ENCODE measurements at places on chromosomes 12 and 14. TPM values are rescaled to one million over a fixed set of nuclear protein-coding genes. Genes with fewer than 3 reads are reported as not detected.

DNA sequence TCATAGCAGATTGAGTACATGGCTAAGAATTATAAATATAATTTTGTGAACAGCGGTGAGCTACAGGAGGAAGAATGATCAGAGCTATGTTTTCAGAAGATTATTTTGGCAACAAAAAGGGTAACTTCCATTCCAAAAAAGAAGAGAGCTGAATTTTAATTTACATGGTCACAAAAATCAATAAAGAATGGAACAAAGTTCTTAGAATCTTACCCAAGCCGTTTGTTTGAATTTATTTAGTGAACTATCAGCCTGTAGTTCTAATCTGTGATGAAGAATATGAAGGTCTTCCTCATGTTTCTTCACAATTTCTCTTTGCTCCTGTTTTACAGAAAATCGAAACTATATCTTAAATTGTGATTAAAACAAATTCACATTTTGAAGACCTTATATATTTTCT lies 54.4 kb upstream of the C12orf50 start:
- DNase-seq, result no peak

- DNase-seq, result no peak
Observed at GRCh38 chr12:131116468-131117117, 162.9 kb downstream of the ADGRD1 start.

- no peak for DNase-seq
Observed at GRCh38 chr12:115813256-115813655, 464.2 kb downstream of the MED13L start.

The SAMD4A gene
- total RNA-seq, result 10.8 TPM

The NINJ2 gene
- total RNA-seq, result 3.0 TPM

DNA sequence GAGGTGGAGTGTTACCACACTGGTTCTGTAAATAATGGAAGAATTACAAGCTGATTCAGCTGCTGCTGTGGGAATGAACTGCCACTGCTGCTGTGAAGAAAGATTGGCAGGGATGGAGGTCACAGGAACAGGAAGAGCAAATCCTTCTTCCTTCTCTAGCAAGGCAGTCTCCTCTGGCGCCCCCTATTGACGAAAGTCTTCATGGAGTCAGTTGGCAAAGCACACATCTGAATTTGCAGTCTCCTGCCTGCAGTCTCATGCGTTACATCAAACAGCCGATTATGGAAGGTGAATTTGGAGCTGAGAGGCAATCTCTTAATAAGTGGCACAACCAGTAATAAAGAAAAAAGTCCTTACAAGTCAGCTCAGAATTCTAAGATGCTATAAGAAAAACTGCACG lies 106.0 kb upstream of the TMTC1 start:
- peak; percentile 37 for DNase-seq

DNA sequence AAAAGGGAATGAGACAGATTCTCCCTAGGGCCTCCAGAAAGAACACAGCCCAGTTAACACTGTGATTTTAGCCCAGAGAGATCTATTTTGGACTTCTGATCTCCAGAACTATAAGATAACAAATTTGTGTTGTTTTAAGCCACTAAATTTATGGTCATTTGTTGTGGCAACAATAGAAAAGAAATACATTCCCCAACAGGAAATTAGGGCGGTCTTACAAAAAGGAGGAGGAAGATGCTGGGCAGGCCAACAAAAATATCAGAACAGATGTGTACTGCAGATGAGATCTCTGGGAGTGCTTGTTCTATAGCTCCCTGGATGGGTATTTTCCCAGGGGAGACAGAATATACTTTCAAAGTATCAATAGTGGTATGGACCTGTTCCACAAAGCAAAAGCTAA lies 32.0 kb upstream of the SOCS2 start:
- no peak for DNase-seq

The TMEM63C gene
- 1.6 TPM for total RNA-seq

- DNase-seq, result no peak
Observed at GRCh38 chr12:118190266-118190665, 54.3 kb downstream of the PEBP1 start.

The FNTB gene
- 22.4 TPM for total RNA-seq

- DNase-seq, result no peak
Observed at GRCh38 chr12:79887890-79888289, 47.0 kb downstream of the PPP1R12A start.

DNA sequence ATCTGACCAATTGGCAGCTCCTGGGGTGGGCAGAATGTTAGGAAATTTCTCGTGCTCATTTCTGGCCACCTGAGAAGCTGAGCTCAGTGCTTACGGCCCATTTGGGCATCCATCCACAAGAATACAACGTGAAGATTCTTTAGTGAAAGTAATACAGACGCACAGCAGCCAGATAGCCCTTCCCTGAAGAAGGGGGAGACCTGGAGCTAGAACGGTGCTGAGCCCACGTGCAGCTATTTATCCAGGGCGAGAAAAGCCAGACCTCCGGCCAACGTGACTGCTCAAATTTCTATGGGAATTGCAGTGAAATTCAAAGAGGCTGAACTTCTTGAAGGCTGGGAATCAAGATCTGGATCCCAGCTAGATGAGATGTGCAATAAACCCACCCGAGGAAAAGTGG lies 20.7 kb downstream of the NID2 start:
- DNase-seq, result no peak

- DNase-seq, result no peak
Observed at GRCh38 chr12:116319898-116320621, 42.6 kb upstream of the MED13L start.

The SLC17A8 gene
- total RNA-seq, result 1.2 TPM

DNA sequence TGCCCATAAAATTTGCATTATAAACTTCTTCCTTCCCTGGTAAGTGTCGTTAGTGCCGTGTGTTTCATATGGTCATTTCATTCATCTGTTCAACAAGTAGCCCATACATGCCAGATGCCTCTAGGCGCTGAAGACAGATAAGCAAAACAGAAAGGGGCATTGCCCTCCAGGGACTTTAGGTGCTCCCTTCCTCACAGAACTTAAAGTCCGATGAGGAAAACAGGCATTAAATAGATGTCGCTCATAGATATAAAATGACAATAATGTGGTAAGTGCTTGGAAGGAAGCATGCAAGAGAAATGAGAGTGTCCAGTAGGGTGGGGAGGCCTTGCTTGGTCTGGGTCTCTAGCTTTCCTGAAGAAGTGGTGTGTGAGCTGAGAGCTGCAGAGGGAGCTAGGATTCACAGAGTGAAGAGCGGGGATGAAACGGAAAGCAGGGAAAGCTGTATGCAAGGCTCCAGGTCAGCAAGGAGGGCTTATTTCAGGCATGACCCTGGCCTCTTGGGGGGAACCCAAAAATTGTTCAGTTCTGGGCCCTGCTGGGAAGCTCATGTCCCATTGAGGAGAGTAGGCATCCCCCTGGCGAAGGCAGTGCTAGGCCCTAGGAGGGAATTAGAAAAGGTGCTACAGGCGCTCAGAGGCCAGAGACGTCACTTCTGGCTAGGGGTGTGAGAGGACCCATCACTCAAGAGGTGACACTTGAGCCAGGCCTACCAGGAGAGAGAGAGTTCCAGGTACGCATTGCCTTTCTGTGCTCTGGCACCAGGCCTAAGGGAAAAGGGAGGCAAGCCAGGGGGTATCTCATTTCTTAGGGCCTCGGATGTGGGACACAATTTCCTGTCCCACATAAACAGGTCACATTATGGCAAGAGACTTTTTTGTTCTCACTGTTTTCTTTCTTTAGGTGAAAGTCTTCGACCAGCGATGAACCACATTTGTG lies 11.9 kb downstream of the UBE3B start:
- no peak for DNase-seq

- no peak for DNase-seq
Observed at GRCh38 chr12:83128540-83128939, 441.8 kb downstream of the TMTC2 start.

DNA sequence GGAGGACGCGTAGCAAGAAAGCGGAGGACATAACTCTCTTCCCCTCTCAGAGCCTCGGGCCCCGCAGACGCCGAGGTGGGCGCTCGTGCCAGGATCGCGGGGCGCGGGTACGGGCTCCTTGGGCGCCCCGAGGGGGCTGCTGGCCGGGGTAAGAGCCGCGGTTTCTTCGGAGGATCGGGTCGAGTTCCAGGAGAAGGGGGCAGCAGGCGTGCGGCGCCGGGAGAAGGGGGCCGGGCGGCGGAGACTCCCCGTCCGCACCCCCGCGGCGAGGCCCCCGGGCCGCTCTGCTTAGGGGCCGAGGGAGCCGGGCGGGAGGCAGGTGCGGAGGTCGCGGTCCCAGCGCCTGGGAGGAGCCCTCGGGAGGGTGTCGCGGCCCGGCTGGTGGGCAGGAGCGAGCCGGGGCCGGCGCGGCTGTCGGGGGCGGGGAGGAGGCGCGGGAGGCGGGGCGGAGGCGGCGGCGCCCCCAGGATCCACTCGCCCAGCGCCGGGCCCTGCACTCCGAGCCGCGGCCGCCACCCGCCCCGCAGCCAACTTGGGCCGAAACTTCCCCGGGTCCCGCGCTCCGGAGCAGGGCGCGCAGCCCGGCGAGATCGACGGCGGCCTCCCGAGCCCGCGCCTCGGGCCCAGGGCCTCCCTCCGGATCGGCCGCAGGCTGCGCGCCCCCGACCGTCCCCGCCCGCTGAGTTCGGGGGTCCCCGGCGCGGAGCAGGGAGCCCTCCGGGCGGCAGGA lies 64.4 kb downstream of the FBXL14 start:
- peak; percentile 57 for DNase-seq

The BDKRB1 gene
- not detected for total RNA-seq

The FOXG1 gene
- 1.2 TPM for total RNA-seq

DNA sequence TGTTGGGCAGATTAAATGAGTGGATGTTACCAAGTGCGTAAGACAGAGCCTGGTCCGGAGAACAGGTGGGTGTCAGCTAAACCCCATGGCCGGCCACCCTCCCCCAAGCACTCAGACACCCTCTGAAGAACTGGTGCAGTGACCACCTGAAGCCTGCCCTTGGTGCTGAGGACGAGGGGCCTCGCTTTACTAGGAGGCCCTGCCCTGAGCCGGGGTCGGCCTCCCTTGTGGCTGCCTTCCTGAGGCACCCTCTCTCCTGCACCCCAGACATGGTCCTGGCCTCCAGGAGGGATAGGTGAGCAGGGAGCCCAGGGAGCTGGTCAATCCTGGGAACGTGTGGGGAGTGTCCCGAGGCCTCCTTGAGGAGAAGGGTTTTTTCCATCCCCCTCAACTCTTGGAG lies 4.9 kb upstream of the KIF26A start:
- no peak for DNase-seq

GRCh38 chr12:123681605-123682004 lies 10.7 kb downstream of the TCTN2 start:
- DNase-seq, result no peak

GRCh38 chr12:89259821-89260220 lies 92.5 kb downstream of the DUSP6 start:
- DNase-seq, result no peak

The C12orf56 gene
- 0.84 TPM for total RNA-seq

DNA sequence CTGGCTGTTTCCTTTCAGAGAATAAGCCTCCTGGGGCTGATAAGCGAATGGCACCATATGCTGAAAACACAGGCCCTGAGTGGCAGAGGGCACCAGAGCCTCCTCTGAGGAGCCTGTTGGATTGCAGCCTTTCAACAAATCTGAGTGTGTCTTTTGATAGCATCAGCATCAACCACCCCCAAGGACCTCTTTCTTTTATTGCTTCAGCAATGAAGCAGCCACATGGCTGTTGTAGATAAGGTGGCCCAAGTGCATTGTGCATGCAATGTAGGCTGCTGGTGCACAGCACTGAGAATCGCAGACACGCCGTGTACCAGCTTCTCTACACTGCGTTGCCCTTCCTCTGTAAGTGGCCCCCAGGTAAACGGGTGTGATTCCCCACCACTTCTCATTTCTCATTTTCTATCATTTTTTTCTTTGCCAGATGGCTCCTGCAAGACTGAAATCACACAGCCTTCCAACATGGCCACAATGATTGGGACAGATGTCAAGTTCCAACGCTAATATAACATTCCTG lies 191.7 kb downstream of the DAD1 start:
- DNase-seq, result no peak

DNA sequence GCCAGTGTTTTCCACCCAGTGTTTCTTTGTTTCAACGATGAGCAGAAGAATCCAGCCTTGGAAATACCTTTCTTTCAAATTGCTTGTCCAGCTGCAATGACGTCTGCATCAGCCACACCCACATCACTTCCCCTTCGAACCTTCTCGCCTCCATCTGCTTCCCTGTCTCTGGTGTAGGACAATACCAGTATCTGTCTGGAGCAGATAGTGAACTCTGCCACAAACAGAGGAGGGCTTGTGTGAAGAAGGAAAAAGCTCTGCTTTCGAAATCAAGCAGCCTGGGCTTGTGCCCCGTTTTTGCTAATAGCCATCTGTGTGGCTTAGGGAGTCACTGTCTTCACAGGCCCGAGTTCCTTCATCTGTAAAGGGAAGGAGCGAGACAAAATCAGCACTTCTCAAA lies 415.4 kb downstream of the ZFP36L1 start:
- no peak for DNase-seq

DNA sequence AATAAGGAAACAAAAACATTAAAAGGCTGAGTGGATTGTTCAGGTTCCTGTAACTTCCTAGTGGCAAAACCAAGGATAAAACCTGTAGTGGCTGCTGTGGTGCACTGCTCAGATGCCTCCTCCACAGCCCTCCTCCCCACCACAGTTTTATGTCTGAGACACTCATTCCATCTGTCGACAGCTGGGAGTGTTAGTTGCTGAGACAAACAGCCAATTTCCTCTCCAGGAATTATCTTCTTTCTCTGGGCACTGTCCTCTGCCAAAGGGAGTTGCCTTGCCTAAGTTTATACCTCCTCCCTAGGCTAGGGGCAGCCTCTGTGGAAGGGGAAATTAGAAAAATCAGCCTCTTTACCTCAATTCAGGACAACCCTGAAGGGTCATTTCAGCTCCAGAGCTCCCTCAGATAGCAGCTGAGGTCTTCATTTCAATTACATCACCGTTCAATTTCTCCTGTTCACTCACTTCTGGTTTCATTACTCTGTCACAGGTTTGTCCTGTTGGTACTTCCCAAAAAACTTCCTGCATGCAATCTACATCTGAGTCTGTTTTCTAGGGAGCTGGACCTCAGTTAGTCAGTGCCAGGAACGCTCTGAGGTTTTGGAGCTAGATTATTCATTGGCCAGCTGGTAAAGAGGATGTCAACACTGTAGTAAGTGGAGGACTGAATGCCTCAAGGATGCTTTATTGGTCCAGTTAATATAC lies 74.9 kb upstream of the ATP2B1 start:
- no peak for DNase-seq
